ENCODE measurements at places on chromosomes 6 and 20.
A peak's percentile ranks its signal among the peaks of the same experiment; 100 is the strongest.

- no peak for DNase-seq
Observed at GRCh38 chr20:1012359-1013168, 10.5 kb upstream of the RSPO4 start.

- no peak for DNase-seq
Observed at GRCh38 chr20:47361057-47361915, 4.8 kb upstream of the ZMYND8 start.

DNA sequence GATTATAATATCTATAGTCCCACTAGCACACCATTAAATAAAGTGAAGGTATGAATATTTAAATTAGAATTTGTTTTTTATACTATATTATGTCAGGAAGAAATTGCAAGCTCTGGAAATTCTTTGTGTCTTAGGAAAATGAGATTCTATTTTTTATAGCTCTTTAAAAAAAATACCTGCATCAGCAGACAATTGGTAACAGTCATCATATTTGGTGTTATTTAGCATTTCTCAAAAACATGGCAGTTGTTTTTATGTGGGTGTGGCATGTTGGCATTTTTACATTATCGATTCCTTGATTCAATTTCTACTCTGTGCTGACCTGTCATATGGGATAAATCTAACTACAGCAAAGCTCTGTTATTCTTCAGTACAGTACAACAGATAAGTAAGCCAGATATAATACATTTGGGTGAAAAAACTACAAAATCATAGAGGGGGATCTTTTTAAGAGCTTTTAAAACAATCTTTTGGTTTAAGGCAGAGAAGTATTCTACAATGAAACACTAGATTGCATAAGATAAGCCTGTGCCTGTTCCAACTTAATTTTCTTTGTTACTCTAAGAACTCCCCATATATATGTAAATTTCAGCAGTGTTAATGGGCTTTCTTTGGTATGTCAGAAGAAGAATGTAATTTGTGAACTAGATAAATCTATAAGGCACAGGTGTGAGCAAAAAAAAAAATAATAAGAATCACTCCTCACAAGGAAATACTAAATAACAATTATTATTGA is 71.5 kb downstream of the LAMA2 start:
- DNase-seq, result no peak

DNA sequence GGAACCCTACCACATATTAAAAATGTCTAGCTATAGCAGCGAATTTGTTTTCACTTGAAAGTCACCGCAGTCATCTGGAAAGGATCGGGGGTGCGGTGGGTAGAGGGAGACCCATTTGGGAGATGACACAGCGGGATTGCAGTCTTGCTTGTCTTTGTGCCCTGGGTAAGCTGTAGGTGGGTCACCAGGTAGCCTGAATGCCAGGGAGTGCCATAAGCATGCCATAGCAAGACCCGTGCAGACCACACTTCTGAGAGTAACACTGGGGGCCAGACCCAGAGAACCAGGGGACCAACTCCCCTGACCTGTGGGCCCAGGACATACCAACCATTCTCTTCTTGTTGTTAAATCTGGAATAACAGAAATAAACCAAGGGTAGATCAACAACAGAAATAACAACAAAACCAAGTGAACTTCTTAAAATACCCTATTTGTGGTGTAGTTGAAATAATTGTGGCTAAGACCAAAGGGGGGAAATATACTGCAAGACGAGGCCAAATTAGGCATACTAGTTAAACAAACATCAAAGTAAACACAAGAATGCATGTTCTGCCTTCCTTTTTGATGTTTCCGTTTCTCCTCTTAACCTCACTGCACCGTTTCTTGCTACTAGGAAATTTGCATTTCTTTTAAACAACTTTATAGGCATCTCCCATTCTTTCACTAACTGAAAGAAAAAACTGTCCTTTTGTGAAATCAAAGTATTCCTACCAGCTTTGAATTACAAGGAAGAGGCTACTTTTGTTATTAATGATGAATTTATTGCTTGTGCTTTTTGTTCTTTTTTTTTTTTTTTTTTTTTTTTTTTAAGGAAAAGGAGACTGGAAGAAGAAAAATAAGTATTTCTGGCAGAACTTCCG is 128.2 kb downstream of the SASH1 start:
- no peak for DNase-seq

- no peak for DNase-seq
Observed at GRCh38 chr20:20207872-20208271, 155.5 kb downstream of the CFAP61 start.

GRCh38 chr6:45949256-45949655 is 66.4 kb downstream of the CLIC5 start:
- no peak for DNase-seq

- DNase-seq, result no peak
Observed at GRCh38 chr20:20564279-20564678, 148.2 kb downstream of the RALGAPA2 start.

GRCh38 chr20:39263076-39263475 is 300.9 kb downstream of the DHX35 start:
- DNase-seq, result peak; percentile 41

DNA sequence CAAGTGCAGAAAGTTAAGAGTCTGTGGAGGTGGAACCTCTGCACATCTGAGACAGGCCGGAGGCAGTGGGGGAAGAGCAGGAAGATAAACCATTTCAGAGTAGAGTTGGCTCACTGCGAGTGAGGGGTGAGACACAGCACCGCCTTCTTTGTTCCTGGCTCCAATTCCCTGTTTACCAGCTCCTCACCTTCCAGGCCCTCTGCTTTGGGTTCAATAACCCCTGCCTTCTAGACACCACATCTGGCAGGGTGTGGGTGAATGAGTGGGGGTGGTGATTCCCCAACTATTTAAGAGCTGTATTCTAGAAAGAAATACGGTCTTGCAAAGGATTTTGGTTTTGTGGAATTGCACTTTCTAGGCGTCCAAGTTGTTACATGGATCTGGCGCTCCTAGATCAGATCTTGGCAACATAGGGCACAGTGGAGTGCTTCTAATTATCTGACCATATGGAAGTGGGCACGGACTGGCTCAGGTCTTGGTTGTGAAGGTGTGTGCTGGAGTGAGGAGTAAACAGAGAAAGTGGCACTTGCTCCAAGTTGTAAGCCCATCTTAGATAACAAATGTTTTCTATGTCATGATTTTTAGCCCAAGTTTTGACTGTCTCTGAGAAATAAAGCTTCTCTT is 141.6 kb upstream of the NRN1 start:
- DNase-seq, result no peak

- no peak for DNase-seq
Observed at GRCh38 chr6:8845690-8846089, 410.3 kb upstream of the SLC35B3 start.

- DNase-seq, result no peak
Observed at GRCh38 chr6:151313066-151313491, 73.3 kb downstream of the AKAP12 start.

- DNase-seq, result no peak
Observed at GRCh38 chr20:57265997-57266290, 497 bp downstream of the BMP7 start.

- no peak for DNase-seq
Observed at GRCh38 chr6:2221726-2222274, 23.6 kb downstream of the GMDS start.

GRCh38 chr20:38205001-38205400 is 39.9 kb upstream of the TGM2 start:
- no peak for DNase-seq

DNA sequence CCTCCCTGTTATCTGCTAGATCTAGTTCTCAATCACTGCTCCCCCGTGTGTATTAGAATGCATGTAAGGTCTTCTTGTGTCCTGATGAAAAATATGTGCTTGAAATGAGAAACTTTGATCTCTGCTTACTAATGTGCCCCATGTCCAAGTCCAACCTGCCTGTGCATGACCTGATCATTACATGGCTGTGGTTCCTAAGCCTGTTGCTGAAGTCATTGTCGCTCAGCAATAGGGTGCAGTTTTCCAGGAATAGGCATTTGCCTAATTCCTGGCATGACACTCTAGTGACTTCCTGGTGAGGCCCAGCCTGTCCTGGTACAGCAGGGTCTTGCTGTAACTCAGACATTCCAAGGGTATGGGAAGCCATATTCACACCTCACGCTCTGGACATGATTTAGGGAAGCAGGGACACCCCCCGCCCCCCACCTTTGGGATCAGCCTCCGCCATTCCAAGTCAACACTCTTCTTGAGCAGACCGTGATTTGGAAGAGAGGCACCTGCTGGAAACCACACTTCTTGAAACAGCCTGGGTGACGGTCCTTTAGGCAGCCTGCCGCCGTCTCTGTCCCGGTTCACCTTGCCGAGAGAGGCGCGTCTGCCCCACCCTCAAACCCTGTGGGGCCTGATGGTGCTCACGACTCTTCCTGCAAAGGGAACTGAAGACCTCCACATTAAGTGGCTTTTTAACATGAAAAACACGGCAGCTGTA is 73.4 kb downstream of the PTPN1 start:
- no peak for DNase-seq

DNA sequence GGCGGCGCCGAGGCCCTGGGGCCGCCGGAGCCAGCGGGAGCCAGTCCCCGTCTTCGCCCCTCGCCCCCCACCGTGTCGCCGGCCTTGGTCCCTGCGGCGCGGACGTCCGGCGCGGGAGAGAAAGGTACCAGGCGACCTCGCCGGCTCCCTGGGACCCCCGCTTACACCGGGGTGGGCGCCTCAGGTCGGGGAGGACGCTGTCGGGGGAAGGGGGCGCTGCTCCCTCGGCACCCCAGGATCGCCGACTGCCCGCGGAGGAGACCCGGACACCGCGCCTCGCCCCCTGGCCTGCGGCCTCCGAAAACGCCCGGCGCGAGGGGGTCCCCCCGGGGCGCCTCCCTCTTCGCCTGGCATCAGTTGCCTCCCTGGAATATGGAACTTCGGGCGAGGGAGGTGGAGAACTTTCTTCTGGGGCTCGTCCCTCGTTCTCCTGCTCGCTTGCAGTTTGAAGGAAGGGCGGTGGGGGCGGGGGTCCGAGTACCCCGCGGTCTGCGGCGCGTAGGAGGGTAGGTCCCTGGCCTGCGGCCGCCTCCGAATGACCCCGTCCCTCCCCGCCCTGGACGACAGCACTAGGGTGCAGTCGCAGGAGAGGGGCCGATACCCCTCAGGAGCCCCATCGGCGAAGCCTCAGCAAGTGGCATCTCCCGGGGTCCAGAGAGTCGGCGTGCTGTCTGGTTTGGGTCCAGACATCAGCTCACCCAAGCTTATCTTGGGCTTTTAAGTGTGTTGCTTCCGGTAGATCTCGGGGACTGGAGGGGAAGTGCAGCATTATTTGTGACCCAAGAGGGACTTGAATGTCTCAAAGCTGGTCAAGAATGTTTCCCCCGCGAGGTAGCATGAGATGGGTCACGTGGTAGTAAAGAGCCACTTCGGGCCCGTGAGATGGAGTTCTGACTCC is 549 bp downstream of the ANKRD6 start:
- DNase-seq, result peak; percentile 20

GRCh38 chr6:106847116-106847515 is 127.4 kb downstream of the CD24 start:
- DNase-seq, result no peak

DNA sequence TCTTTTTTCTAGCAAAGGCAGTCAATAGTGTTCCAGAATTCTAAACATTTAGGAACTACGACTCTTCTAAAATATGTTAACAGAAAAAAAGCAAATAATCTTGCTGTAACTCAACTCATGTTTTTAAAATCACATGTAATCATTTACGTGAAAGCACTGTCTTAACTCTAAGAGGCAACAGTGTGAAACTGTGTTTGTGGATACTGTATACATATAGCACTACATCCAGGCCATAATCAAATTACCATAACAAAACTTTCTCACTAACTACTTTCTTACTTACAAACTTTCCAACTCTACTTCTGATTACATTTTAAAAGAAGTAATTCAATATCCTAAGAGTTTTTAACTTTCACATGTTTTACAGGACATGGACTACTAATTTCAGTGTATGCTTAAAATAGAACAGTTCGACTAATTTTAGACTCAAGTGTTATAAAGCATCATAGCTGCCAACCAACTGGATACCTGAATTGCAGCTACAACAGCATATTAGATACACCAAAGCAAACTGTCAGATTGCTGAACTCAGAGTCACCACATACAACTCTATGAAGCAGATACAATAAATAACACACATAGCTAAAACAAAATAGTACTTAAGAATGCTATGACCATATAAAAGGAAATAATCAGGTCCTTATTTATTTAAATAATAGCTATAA is 121.6 kb upstream of the BEND6 start:
- no peak for DNase-seq

- DNase-seq, result no peak
Observed at GRCh38 chr6:37693079-37693478, 4.6 kb downstream of the MDGA1 start.

DNA sequence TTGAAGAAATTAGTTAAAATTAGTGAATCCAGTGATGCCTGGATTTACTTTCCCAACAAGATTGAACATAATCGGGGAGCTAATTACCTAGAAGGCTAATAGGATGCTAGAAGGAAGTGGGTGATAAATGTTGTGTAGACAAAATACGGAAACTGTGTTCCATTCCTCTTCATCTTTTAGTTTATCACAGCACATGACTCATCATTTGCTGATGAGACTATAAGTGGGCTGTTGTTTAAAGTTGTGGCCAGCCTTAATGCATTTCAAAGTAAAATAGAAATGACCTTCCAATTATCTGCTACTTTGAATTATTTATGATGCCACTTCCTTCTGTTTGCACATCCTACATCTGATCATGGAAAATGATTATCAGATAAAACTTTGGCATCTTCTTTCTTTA is 43.4 kb downstream of the OGFRL1 start:
- peak; percentile 24 for DNase-seq

DNA sequence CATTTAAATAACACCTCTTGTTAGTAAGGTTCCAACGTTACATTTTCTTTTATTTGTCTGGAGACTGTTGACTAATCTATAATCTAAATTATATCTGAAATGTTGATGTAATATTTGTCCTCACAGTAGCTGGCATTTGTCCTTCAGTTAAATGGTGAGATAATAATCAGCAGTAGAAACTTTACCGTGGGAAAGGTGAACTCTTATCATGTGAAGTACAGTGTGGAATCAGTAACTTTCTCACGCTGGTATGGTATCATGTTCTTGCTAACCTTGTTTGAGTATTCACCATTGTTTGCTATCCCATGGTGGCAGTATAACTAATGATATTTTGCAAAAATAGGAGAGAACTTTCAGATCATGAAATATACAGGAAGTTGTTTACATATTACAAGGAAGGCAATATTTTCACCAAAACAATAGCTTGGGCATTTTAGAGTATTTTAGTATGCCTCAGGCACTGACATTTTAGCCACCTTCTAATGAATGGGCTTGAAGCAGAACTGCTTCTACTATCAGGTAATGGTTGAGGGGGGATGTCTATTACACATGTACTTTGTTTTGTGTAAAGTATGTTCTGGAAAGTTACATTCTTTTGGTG is 4.8 kb downstream of the GMNN start:
- no peak for DNase-seq

DNA sequence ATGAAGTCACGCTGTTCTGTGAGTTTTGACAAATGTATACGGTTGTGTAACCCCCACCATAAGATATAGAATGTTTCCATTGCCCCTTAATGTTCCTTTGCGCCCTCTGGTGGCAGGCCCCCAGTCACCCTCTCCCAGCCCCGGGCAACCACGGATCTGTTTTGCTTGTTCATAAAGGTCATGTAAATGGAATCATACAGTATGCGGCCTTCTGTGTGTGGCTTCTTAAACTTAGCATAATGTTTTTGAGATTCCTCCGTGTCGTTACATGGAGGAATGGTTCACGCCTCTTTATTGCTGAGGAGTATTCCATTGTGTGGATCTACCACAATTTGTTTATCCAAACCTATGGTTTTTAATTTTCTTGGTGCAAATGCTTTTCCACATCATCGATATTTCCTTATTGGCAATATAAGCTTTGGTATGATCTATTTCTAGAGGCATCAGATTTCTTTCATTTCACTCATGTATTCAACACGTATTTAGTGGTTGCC is 28.4 kb downstream of the LYRM2 start:
- peak; percentile 66 for DNase-seq

GRCh38 chr20:6075428-6076219 is 21.8 kb upstream of the LRRN4 start:
- no peak for DNase-seq
